ENCODE measurements at places on chromosomes 2 and 18. TPM values are rescaled to one million over a fixed set of nuclear protein-coding genes. Genes with fewer than 3 reads are reported as not detected.

The CNOT9 gene
- total RNA-seq: 64.0 TPM

The PMAIP1 gene
- total RNA-seq: 20.1 TPM

DNA sequence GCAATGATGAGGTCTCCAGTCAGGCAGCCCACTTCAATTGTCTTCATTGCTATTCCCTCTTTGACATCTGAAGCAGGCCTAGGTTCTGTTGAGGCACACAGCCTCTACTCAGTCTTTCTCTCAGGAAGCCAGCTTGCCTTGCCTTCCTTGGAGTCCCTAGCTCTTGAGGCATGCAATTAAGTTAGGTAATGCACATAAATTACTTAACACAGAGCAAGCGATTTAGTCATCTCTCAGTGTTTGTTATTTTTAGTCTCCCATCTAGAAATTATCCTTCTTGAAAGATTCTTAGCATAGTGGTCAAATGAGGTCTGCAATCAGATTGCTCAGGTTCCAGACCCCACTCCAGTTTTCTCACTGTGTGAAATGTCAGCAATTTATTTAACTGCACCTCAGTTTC is 32.0 kb downstream of the SULT1C4 start:
- H3K36me3 ChIP-seq: peaks cover 2% of the 10 kb centered on the region
- no peak for DNase-seq
- no peaks in the 10 kb centered on the region for H3K4me1 ChIP-seq
- H3K27me3 ChIP-seq: no peaks in the 10 kb centered on the region

DNA sequence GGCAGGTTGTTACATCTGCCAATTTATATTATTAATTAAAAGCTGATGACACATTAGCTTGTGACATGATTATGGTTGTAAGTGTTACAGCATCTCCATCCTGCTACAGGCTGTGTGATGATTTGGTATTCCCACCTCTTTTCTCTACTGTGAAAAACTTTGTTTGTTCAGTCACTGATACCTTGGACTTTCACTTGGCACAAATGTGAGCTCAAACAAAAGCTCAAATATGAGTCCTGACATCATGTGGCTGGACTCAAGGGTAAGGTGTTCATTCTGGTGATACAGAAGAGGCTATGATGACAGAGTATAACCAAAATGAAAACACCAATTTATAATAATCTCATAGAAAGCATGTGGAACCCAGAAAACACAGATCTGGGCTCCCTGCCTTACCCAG is 11.4 kb upstream of the IL36A start:
- H3K27ac ChIP-seq: no peak overlapping the region
- H3K4me1 ChIP-seq: peaks cover 15% of the 10 kb centered on the region
- H3K36me3 ChIP-seq: no peaks in the 10 kb centered on the region
- no peak for DNase-seq

GRCh38 chr18:51049137-51049536 is 19.1 kb downstream of the SMAD4 start:
- peaks cover 54% of the 10 kb centered on the region for H3K4me1 ChIP-seq
- no peaks in the 10 kb centered on the region for H3K27me3 ChIP-seq
- DNase-seq: no peak
- H3K4me3 ChIP-seq: no peak overlapping the region
- H3K36me3 ChIP-seq: peaks cover 4% of the 10 kb centered on the region
- peak overlapping the region; percentile 22 for H3K27ac ChIP-seq

Measured in naive thymus-derived CD8-positive, alpha-beta T cell (primary cell).